Gastrocnemius medialis (tissue), 4 donors: ENCODE measurements at places on chromosomes 5 and 9. TPM values are rescaled to one million over a fixed set of nuclear protein-coding genes. Genes with fewer than 3 reads are reported as not detected.

The PPP2R2B gene
- total RNA-seq: 0.04 TPM

The PCDHGB4 gene
- 2.1 TPM for total RNA-seq

The FOXI1 gene
- not detected for total RNA-seq

The IL9 gene
- not detected for total RNA-seq

The PCDHGA6 gene
- total RNA-seq: 1.6 TPM

The IFNB1 gene
- not detected for total RNA-seq
